ENCODE measurements at places on chromosomes 3 and 15.

DNA sequence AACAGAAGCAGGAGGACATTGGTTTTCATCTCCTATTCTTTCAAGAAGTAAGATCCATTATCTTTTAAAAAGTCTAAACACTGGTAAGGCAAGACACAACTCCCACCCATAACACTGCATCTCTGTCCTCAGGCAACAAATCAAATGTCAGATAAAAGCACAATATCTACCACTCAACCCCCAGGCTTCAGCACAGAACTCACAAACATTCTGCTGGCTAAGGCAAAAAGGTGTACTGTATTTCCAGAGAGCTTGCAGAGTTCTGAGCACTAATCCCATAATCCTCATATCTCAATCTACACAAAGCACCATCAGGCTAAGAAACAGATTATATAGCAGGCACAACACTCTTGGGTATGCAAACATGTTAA lies 20.9 kb downstream of the RAF1 start:
- no peak for DNase-seq

DNA sequence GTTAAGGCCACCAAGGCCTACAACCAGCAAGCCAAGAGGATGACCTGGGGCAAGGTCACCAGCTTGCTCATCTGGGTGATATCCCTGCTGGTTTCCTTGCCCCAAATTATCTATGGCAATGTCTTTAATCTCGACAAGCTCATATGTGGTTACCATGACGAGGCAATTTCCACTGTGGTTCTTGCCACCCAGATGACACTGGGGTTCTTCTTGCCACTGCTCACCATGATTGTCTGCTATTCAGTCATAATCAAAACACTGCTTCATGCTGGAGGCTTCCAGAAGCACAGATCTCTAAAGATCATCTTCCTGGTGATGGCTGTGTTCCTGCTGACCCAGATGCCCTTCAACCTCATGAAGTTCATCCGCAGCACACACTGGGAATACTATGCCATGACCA lies 3.6 kb downstream of the CXCR6 start:
- no peak for DNase-seq

DNA sequence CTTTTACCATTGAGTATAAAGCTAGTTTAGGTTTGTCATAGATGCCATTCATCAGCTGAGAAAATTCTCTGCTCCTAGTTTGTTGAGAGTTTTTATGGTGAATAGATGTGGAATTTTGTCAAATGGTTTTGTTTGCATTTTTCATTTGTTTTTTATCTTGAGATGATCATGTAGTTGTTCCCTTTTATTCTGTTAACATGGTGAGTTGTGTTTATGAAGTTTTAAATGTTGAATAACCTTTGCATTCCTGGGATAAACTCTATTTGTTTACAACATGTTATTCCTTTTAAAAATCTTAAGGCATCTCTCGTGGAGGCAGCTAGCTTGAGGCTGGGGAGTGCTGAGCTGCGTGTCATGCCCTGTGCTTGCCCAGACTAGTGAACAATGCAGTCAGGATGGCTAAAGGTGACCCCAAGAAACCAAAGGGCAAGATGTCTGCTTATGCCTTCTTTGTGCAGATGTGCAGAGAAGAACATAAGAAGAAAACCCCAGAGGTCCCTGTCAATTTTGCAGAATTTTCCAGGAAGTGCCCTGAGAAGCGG lies 48.5 kb downstream of the ANAPC13 start:
- DNase-seq, result no peak

DNA sequence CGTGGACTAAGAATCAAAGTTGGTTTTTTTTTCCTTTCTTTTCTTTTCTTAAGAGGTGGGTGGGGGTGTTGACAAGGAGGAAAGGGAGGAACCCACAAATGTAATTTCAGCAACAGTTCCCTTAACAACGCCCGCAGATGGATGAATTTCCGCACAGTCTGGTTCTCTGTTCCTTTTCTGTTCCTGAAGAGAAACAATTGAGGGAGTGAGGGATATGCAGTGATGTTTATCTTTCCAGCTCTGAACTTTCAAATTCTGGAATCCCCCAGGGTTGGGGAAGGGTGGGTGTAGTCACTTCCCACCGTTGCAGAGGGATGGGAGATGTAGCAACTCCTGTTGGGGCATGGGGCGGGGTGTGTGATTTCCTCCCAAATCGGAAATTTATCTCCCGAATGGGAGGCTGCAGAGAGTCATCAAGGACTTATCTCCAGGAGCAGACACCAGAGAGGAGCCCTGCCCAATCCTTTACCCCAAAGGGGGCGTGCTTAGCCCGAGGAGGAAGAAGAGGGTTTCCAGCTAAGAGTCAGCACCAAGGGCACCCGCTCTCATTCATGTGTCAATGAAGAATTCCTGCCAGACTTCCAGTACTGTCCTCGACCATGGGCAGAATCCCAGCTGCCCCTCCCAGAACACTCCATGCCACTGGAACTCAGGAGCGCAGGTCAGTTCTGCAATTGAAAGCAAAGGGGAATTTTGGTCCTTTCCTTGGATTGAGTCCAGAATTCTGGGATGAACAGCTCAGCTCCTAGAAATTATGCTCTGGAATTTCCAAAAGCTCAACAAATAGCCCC lies 35.0 kb upstream of the CFAP161 start:
- no peak for DNase-seq

DNA sequence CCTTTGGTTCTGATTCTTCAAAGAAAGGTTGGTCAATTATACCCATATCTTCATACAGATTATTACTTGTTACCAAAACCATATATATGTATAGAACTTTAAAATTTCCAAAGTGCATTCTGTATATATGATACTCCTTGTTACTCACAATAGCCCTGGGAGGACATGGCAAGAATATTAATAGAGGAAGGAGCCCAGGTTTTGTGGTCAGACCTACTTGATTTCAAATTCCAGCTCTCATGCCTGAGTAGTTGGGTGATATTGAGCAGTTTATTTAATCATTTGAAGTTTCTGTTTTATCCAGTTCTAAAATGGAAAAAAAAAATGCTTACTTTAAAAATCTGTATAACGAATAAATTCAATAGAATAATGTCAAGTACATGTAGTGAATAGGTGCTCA lies 2.5 kb downstream of the IL1RAP start:
- no peak for DNase-seq

GRCh38 chr3:102511639-102512038 lies 76.8 kb downstream of the ZPLD1 start:
- DNase-seq, result no peak

- no peak for DNase-seq
Observed at GRCh38 chr15:25803036-25803435, 60.1 kb downstream of the ATP10A start.

GRCh38 chr15:90327311-90327710 lies 24.8 kb upstream of the ZNF774 start:
- no peak for DNase-seq

DNA sequence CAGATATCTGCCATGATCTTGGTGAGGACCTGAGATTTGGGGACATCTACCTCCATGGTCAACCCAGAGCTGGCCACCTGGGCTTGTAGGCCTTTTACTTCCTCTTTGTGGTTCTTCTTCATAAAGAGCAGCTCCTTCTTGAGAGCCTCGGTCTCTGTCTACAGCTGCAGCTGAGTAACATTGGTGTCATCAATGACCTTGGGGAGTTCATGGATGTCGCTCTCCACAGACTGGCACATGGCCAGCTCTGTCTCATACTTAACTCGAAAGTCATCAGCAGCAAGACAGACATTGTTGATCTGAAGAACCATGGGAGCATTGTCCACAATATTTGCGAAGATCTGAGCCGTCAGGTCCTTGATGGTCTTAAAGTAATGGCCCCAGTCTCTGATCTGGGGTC lies 15.7 kb upstream of the RASA2 start:
- DNase-seq, result no peak

GRCh38 chr15:100831467-100831866 lies 48.2 kb upstream of the ALDH1A3 start:
- DNase-seq, result no peak

- DNase-seq, result no peak
Observed at GRCh38 chr3:64686446-64686908, 1.3 kb downstream of the ADAMTS9 start.

DNA sequence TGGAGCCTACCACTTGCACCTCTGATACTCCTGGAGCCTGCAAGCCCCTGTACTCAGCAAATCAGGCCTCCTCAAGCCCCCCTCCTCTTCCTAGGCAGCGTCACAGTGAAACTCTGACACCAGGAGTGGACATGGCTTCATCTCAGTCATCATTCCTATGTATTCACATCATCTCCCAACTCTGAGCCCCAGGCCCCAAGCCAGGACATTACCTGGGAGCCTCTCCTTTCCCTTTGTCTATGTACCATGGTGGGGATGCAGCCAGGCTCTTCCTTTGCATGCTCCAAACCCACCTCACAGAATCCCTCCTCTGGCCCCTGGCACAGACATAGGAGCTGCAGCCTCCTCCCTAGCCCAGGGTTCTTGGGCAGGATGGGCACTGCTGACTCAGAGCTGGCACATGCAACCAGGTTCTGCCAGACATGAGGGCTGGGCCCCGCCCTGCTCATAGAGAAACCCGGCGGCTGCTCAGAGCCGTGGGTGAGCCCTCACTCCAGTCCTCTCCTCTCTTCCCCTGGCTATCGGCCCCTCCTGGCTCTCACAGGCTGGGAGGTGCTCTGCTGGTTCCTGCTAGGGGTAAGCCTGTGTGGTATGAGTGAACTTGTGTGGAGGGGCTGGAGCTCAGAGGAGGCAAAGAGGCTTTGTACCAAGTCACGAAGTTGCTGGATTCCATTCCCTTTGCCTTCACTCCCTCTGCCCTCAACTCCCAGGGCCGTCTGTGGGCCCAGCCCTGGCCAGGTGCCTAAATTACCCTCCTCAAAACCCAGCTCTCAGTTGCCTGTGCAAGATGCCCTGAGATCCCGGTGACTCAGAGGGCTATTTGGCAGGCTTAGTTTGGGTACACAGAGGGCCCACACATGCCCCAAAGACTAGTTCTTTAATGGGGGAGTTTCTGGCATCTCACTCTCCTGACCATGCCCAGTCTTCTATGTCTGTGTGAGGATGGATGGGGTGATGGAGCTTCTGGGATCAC lies 1.9 kb upstream of the PLCD1 start:
- DNase-seq, result no peak

DNA sequence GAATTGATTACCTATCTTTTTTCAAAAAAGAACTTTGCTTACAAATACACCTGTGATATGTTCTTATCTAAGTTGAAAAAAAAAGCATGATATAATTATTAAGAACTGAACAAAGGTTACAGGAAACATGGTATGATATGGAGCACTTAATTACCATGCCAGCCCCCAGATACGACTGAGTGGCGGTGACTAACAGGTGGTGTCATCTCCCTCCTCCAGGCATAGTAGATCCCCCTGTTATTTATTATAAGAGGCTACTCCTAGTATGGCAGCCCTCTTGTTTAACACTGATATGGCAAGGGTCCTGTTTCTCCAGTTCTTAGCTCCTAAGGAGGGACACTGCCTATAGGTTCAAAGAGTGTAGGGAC lies 31.0 kb upstream of the TM4SF4 start:
- DNase-seq, result no peak

- DNase-seq, result no peak
Observed at GRCh38 chr15:88331291-88331690, 74.8 kb upstream of the NTRK3 start.

DNA sequence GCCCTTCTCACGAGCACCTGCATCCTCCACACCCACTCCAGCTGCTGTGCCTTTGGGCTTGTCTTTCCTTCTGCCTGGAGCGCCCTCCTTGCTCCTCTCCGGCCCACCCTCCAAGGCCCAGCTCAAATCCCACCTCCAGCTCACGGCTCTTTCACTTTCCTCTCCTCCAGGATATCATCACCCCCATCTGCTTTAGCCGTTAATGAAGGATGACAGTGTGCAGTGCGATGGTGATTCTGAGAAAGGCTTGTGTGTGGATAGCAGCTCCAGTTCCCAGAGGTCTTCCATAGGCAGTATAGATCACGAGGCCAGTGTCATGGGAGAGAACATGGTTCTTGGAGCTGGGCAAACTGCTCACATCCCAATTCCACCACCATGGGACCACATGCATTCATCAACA lies 237.4 kb downstream of the TLE3 start:
- DNase-seq, result no peak

GRCh38 chr3:44984335-44984734 lies 8.3 kb downstream of the EXOSC7 start:
- DNase-seq, result no peak

DNA sequence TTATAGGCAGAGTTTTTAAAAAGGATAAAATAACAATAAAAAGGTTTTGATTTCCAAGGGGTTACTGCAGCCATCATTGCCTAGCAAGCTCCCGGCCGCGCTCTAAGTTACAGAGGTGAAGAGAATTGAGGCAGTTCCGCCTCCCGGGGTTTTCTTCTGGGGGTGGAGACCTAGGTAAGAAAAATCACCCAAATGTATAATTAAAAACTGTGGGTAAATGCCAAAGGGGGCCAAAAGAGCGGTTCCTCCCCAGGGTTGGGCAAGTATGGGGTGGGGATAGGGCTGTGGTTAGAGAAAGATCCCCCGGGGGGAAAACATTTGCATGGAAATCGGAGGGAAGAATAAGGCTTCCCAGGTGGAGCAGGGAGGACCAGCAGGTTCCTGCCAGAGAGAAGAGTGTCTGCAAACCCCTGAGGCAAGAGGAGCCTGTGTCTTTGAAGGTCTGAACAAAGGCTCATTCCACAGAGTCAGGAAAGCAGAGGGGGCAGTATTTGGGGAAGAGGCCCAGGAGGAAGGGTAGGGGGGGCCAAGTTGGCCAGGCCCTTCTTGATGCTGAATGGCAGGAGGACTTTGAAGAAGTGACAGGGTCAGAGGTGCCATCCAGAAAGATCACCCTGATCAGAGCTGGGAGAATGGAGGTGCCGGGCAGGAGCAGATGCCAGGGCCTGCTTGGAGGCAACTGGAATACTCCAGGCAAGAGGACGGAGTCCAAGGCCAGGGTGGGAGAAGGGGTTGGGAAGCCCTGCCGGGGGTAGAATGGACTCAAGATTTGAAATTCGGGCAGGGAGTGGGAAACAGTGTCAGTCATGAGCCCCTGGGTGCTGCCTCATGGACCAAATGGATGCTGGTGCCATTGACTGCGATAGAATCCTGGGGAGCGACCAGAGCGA lies 152.9 kb upstream of the RGMA start:
- DNase-seq, result no peak

DNA sequence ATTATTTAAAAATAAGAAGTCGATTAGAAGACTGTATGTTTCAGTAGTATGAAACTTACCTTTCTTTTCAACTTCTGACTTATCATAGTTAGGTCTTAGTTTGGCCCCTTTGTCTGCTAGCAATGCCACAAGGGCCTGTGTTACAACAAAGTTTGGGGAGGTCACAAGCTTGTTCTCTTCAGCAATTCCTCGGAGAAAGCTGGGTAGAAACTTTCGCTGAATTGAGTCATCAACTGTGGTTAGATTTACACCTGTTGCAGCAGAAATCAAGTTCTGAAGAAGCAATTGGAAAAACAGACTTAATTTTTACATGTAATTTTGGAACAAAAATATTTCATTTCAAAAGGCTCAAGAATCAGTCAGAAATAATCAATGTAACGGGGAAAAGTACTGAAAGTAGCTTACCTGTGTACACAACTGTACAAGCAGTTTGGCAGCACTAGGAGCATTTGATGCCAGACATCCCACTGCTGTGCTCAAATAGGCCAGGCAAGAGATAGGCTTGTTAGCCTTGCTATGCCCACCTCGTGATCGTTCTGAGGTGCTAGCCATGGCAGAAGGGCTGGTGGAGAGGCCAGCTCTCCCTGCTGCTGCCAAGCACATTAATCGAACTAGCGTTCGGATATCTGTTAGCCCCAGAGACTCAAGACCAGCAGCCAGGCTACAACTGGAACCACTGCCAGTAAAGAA lies 58.6 kb downstream of the FBXL22 start:
- DNase-seq, result no peak

Measured in activated gamma-delta T cell treated with anti-CD3 and anti-CD28 coated beads, Interleukin-2, amount 50 U/mL, for 16 hours (primary cell).